Inflammatory macrophage treated with lipopolysaccharide for 4 hours (primary cell): ENCODE measurements at places on chromosomes 7 and 10.

- DNase-seq: no peak
Measured at GRCh38 chr10:22308390-22308789, 7.8 kb upstream of the COMMD3 start.

- no peak for DNase-seq
Measured at GRCh38 chr7:97685952-97686351, 45.9 kb upstream of the TAC1 start.

- DNase-seq: no peak
Measured at GRCh38 chr7:30635798-30636197, 41.1 kb downstream of the GARS1 start.

DNA sequence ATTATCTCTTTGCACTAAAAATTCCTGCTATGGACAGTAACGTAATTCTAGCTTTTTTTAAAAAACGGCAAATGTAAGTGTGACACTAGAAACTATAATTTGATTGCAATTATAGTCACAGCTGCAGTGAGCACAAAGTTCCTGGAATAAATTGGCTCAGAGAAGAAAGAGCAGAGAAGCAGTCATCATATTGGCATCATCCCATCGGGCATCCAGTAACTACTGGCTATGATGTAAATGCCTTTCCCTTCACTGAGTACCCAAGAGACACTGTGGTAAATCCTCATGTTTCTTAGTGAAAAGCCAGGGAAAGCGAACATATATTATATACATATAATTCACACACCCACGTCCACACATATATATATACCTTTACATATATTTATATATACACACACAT, 43.6 kb downstream of the PIP4K2A start:
- DNase-seq: no peak

GRCh38 chr7:132489776-132490237, 86.5 kb downstream of the PLXNA4 start:
- no peak for DNase-seq

- no peak for DNase-seq
Measured at GRCh38 chr7:17333221-17333620, 34.8 kb downstream of the AHR start.

DNA sequence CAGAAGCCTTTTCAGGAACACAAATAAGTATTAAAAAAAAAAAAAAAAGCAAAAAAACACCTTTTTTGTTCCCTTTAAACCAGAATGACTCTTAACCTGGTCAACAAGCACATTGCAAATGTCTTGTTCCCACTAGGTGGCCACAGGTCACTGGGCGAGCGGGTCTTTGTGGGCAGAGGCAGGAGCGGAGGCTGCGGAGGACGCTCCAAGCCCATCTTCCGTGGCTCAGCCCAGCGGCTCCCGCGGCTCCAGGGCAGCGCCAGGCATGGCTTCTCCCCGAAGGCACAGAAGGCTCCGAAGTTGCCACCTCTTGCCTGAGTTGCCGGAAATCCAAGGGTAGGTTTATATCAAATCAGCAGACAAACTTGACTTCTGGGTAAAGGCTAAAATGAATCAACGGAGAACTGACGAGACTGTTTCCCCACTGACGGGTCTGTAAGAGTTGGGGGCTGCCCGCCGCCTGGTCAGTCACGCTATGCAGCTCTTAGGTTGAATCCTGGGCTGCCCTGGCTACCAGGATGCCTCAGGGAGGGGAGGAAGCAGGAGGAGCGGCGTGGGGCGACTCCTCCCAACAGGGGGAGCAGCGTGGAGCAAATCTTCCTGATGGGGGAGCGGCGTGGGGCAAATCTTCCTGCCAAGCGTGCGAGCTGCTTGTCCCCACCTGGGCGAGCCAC, 144.5 kb downstream of the PTPRN2 start:
- DNase-seq: no peak

GRCh38 chr10:102580230-102580629, 64.0 kb upstream of the TRIM8 start:
- peak; percentile 42 for DNase-seq
